ENCODE measurements at places on chromosomes 6 and 20.

GRCh38 chr20:325889-326644, 715 bp downstream of the SOX12 start:
- no peak for DNase-seq

DNA sequence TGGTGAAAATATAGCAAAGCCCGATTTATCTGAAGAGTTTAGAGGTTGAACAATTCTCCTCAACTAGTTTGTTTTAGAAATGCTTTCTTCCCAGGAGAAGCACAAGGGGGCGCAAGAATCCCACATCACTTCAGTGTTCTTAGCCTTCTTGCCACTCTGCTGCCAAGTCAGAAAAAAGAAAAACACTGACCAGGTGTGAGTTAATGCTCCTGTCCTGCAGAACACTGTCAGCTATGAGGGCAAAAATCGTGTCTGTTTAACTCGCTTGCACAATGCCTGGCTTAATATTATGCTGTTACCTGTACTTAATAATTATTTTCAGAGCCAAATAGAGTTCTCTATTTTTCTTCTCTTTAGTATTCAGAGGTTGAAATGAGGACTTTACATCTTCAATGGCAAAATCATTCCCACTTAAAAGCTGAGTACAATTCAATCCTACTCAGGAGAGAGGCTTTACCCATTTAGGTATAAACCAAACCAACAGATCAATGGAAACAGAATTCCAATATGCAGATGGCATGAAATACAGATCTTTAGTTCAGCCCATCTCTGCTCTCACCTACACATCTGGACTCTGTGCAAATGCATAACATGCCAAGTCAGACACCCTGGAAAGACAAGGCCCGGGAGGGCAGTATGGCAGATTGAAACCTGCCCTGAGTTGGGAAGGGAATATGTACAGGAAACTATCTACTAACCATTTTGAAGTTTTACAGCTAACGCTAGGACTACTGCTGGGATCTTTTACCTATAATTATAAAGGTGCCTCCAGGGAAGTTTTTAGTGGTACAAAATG, 71.4 kb upstream of the TULP1 start:
- peak; percentile 51 for DNase-seq

GRCh38 chr20:58522666-58523065, 7.5 kb upstream of the APCDD1L start:
- DNase-seq = no peak

- DNase-seq = no peak
Observed at GRCh38 chr6:151445482-151445881, 6.4 kb downstream of the RMND1 start.

DNA sequence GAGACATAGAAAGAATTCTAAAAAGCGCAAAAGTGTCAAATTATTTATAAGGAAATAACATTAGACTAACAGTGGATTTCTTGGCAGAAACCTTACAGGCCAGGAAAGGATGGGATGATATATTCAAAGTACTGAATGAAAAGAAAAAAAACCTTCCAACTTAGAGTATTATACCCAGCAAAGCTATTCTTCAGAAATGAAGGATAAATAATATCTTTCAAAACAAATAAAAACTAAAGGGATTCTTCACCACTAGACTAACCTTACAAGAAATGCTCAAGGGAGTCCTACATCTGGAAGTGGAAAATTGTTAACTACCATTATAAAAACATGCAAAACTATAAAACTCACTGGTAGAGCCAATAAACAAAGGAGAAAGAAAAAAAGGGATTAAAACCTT, 65.8 kb downstream of the SLC22A2 start:
- DNase-seq = no peak

GRCh38 chr20:62067547-62068260, 2.0 kb upstream of the TAF4 start:
- DNase-seq = no peak

GRCh38 chr6:40391086-40391485, 196.1 kb downstream of the LRFN2 start:
- DNase-seq = no peak

DNA sequence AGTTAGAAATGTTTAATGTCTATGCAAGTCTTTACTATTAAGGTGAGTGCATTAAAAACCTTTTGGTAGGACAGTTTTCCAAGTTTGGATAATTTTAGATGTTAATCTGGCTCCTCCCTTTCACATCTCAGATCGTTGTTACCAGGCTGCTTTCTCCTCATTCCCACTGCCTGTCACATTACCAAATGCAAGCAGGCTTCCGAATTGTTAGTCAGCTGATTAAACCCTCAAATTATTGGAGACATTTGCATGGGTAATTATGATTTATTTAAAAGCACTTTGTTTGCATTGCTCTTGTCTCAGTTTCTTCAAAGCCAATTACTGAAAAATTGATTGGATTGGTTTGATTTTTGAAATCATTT, 816.5 kb downstream of the KIF16B start:
- no peak for DNase-seq

DNA sequence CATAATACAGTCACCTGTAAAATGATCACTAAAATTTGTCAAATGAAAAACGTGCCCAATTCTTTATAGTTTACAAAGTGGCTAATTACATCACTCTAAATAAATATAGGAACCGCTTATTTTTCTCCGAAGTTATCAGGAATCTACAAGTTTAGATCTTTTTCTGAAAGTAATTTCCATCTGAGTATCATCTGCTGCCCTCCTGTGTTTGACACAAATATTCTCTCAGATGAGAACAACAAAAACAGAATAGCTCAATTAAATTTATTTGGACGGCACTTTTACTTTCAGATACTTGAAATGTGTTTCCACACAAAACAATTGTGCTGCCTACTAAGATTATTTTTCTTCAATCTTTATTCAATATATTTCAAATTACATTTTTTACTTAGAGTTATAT, 5.0 kb downstream of the SF3B5 start:
- no peak for DNase-seq

GRCh38 chr6:89547281-89547680, 91.3 kb downstream of the LYRM2 start:
- DNase-seq = no peak

- no peak for DNase-seq
Observed at GRCh38 chr20:61989741-61990140, 75.9 kb downstream of the TAF4 start.

GRCh38 chr6:70129341-70129740, 173.5 kb downstream of the COL9A1 start:
- no peak for DNase-seq

DNA sequence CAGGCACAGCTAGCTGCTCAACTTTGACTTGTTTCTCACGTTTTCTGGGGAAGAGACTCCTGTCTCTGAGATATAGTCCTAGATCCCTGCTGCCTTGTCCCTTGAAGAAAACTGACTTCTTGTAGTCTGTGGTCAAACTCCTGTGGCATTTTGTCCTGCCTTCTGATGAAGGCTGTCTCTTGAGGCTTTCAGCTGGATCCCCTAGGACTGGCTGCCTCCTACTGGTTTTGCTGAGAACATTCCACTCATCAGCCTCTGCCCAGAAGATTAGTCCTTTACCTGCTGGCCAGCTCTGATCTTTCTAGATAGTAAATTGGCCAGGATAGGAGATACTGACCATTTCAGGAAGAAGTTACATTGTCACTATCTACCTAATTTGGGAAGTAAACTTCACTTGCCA, 71.9 kb upstream of the CNR1 start:
- no peak for DNase-seq

- DNase-seq = peak; percentile 81
Observed at GRCh38 chr20:41136680-41137613, at the start of gene PLCG1. TSS of gene PLCG1 (plus strand) at chr20:41137543. CDS start at chr20:41137642, 99 bp downstream.

GRCh38 chr6:6843057-6843627, 254.6 kb downstream of the LY86 start:
- DNase-seq = no peak

- DNase-seq = no peak
Observed at GRCh38 chr20:15535863-15536262, 1037.4 kb downstream of the KIF16B start.

DNA sequence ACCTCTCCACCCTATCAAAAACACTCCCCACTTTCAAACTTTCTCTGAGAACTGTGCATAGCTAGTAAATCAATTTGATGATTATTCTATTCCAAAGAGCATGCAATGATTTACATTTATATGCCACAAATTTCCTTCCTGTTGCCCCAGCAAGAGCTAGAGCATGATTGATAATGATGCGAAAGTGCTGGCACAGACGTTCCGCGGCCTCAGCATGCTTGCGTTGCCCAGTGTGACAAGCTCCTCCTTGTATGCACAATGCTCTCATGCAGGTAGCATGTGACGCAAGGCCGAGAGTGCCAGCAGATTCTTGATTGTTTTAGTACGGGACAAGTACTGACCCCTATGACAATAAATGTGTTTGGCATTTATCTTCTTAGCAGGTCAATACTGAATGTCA, 696.3 kb upstream of the SLC35B3 start:
- DNase-seq = no peak

GRCh38 chr20:54668271-54669039, 193.1 kb downstream of the DOK5 start:
- no peak for DNase-seq

DNA sequence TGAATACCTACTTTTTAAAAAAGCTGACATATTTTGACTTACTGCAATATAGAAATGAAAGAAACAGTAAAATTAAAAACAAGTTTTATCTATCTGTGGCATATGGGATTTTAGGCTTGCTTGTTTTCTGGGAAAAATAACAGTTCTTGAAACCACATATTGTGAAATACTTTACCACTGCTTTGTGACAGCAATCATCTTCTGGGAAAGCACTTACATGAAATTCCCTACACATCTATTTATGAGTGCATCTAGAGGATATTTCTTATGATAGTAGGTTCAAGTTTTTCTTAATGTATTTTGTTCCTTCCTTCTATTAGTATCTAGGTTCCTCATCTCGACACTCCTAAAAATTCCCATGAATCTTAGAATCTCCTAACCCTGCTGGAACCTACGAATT, 75.2 kb downstream of the STXBP5 start:
- DNase-seq = no peak

GRCh38 chr6:2086326-2086965, 159.0 kb downstream of the GMDS start:
- DNase-seq = no peak

DNA sequence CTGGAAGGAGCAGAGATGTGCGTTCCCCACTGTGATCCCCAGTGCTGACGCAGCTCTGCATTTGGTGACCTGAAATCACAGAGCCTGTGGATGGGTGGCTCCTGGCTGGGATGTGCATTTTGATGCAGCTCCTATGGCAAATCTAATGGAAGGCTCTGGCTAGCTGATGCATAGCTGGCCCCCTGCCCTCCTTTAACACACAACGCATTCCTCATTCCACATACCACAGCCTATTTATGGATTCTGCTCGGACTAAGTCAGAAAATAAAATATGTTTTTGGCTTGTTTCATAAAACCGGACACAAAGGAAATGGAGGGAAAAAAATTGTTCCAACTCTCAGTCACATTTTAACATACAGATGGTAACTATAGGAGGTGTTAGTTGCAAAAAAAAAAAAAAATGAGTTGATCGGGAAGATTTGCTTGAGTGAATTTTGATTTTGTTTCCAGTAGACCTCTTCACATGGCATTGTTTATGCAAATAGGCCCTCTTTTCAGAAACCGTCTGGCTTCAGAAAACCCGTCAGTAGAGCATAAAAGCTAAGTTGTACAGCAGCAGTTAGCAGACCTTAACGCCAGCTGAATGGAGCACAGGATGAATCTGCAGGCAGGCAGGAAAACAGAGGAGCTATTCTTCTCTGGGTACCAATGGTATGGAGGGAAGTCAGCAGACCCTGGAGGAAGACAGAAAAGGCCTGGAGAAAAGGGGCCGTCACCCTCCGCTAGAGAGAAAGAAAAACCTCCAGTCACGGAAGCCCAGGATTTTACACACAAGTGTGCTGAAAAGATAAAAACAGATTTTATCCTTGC, 215.4 kb downstream of the HDGFL1 start:
- no peak for DNase-seq

GRCh38 chr6:33689879-33690278, 21.6 kb downstream of the UQCC2 start:
- DNase-seq = no peak

DNA sequence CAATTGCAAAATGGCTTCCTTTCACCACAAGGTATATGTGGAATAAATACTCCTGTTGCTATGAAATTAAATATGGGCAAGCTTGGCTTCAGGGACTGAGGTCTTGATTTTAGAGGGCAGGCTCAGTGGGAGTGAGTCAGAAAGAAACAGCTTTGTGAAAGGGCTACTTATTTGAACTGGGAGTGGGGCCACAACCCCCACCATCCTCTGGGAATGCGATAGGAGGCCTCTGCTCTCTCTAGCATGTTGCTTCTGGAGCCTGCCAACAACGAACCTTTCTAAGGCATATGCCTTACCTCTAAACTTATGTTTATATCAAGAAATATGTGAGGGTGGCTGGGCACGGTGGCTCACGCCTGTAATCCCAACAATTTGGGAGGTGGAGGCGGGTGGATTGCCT, 149.7 kb downstream of the LRRC1 start:
- no peak for DNase-seq

GRCh38 chr6:34791164-34791700, 651 bp upstream of the BLTP3A start:
- DNase-seq = peak; percentile 23

DNA sequence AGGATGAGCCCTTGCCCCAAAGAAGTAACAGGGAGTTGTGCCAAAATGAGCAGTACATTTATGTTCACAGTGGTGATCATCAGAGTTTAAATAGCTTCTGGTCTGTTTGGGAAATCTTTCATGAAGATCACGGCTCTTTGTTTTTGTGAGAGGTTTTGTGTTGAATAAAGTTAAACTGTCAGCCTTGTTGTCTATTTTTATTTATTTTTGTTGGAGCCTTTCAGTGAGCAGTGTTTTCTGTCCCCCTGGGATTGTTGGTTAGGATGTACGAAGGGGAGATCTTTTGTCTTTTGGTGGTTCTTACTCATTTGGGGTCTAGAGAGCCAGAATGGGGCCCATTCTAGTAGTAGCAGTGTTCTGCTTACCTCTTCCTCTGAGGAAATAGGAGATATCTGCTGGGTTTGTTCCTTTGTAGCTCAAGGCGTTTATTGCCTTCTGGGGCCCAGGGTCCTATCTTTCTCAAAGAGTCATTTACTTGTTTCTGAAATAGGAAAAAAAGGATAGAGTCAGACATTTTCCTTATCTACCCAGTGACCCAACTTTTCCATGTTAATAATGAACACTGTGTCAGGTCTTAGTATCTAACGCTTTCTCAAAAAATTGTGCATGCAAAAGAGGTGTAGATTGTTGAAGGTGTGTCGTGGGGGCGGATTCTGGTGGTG, 157.4 kb downstream of the JARID2 start:
- DNase-seq = no peak

DNA sequence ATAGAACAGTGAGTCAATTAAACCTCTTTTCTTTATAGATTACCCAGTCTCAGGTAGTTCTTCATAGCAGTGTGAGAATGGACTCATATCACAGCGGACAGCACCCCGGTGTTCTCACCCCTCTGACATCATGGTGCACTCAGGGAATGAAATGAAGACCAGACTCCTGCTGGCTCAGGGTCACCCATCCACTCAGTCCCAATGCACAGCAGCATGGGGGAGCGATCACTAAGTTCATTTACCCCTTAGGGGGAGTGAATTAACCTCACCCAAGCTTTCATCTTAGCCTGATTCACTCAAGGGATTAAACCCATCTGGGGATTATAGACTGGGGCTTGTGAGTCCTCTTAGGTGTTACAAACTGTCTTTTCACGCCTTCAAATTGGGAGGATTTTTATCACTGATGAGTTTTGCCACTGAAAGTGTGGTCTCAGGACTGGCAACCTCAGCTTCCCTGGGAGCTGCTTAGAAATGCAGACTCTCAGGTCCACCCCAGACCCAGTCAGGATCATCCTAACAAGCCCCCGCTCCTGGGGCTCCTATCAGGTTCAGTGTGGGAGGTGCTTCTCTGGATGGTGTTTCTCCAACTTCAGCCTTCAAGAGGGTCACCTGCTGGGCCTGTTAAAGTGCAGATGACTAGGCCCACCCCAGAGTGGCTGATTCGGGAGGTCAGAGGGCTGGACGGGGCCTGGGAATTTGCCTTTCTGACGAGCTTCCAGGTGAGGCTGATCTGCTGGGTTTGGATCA, 44.3 kb upstream of the FRMD1 start:
- DNase-seq = no peak

Data from activated CD4-positive, CD25-positive, alpha-beta regulatory T cell (primary cell).